ENCODE measurements at places on chromosomes 1 and 21.
A peak's percentile ranks its signal among the peaks of the same experiment; 100 is the strongest.

GRCh38 chr1:228500143-228500734 lies 13.1 kb downstream of the RNF187 start:
- peaks cover 32% of the 10 kb centered on the region for H3K4me1 ChIP-seq
- no peak for DNase-seq
- H3K27me3 ChIP-seq, result no peaks in the 10 kb centered on the region

DNA sequence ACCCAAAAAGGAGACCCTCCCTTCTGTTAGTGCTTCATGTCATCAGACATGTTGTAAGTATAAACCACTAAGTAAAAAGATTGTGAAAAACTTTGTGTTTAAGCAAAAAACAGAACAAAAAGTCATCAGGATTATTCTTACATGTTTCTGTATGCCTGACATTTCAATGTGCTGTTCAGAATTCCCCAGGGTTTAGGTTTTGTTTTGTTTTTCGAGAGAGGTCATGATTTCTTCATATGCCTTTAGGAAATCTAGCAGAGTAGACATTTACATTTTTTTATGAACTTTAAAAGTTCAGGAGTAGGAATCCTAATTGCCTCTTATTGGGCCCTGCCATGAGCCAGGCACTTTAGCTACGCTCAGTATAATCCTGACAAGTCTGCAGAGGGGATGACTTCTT lies 85.3 kb downstream of the VPS13D start:
- no peak for DNase-seq
- H3K27ac ChIP-seq, result peak overlapping the region; percentile 2
- H3K27me3 ChIP-seq, result no peaks in the 10 kb centered on the region
- peaks cover 5% of the 10 kb centered on the region for H3K4me1 ChIP-seq
- H3K36me3 ChIP-seq, result peaks cover 34% of the 10 kb centered on the region
- H3K4me3 ChIP-seq, result no peak overlapping the region

DNA sequence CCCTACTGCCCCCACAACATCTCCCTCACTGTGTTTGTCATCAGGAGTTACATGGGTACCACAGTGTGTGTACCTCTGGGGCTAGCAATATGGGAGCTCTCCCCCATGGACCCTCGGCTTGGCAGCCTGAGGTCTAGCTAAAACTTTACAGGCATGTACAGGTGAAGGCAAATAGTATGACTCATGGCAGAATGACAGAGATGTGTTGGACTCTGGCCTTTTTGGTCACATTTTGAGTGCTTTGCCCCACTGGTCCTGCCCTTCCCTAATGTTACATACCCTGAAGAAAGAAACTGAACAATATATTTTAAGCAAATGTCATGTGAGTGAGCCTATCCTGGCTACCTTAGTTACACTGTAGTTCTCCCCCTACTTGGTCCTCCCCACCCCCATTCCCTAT lies 124.0 kb downstream of the NGF start:
- peaks cover 6% of the 10 kb centered on the region for H3K27me3 ChIP-seq
- no peak overlapping the region for H3K4me3 ChIP-seq
- H3K36me3 ChIP-seq, result no peaks in the 10 kb centered on the region
- DNase-seq, result no peak
- H3K27ac ChIP-seq, result no peak overlapping the region

DNA sequence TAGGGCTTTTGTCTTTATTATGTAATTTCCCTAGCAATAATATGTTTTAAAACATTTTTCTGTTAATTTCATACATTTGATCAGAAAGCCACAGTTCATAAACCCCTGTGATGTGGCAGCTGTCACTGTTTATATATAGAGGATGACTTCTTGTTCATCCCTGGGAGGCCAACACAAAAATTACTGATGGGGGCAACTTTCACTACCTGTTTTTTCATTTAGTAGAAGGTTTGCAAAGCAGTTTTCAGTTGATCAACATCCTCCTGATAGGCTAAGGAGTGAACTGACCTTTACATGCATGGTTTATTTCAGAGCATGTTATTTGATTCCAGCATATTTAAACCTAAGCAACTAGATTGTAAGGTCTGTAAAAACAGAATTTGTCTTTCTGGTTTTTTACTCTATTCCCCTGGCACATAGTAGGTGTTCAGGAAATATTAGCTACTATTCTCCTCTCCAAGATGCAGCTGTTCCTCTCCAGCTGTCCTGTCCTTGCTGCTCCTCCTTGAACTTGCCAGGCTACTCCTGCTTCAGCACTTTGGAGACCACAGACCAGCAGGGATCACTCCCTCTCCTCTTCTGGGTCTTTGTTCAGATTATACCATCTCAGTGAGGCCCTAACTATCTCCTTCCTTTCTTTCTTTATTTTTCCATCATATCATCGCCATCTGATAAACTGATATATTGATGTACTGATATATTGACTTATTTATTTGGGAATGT lies 54.7 kb downstream of the ROR1 start:
- no peaks in the 10 kb centered on the region for H3K36me3 ChIP-seq
- peaks cover 2% of the 10 kb centered on the region for H3K4me1 ChIP-seq
- H3K4me3 ChIP-seq, result no peak overlapping the region
- H3K27me3 ChIP-seq, result peaks cover 5% of the 10 kb centered on the region
- no peak for DNase-seq
- H3K27ac ChIP-seq, result no peak overlapping the region

Measured in activated naive CD8-positive, alpha-beta T cell treated with anti-CD3 and anti-CD28 coated beads, Interleukin-2, amount 50 U/mL, for 24 hours (primary cell).